HS-27A (cell line): ENCODE measurements at places on chromosomes 2 and 18.
A peak's percentile ranks its signal among the peaks of the same experiment; 100 is the strongest.

GRCh38 chr2:59660262-59660661 is 893.2 kb downstream of the BCL11A start:
- DNase-seq, result no peak

GRCh38 chr2:63729362-63729761 is 112.3 kb upstream of the UGP2 start:
- no peak for DNase-seq

- DNase-seq, result no peak
These were observed 48.0 kb downstream of the NAT8 start for GRCh38 chr2:73594251-73594650.

DNA sequence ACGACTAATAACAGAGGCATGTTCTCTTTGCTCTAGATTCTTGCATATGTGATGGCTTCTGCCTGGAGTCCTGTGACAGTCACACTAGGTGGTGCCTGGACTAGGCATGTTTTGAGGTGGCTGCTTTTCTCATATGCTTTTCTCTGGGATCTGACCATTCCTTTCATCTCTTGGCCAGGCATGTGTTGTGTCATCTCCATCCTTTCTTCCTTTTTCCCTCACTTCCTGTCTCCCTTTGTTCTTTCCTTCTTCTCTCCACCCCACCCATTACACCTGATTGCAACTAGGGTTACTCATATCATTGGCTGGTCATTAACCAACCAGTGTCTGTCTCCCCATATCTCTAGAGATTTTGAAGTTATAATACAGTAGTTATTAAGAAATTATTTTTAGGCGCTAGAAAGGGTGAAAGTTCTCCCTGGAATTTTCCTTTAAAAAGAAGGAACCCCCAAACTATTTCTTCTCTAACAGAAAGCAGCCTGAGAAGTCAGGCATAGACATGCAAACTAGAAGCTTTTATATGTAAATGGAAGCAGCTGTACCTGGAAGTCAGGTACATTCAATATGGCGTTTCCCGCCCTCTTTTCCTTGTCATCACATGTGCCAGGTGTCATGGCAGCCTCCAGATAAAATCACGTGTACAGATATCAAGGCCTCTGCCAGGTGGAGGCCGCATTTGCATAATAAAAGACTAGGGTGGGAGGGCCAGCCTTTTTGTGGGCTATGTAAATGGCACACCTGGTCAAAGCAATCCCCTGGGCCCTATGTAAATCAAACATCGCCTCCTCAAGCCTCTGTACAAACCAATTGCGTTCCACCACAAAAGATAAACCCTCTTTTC is 220.4 kb upstream of the MEX3C start:
- DNase-seq, result no peak

GRCh38 chr18:58370612-58371011 is 258.3 kb downstream of the ALPK2 start:
- no peak for DNase-seq

DNA sequence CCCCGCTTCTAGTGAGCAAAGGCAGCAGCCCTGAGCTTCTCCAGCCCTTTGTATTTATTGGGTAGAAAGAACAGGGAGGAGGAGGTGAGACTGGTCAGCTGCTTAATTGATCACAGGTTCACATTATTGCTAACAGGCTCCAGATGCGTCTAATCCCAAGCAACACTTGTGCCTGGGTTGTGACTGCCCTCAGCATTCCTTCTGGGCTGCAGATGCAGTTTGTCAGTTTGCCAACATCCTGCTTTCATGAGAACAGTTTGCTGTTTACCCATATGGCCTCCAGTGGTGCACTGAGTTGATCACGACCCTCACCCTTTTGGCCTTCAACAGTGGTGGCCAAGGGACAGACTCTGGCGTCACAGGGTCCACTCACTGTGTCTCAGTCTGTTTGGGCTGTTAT is 159.5 kb upstream of the ZNF516 start:
- no peak for DNase-seq

DNA sequence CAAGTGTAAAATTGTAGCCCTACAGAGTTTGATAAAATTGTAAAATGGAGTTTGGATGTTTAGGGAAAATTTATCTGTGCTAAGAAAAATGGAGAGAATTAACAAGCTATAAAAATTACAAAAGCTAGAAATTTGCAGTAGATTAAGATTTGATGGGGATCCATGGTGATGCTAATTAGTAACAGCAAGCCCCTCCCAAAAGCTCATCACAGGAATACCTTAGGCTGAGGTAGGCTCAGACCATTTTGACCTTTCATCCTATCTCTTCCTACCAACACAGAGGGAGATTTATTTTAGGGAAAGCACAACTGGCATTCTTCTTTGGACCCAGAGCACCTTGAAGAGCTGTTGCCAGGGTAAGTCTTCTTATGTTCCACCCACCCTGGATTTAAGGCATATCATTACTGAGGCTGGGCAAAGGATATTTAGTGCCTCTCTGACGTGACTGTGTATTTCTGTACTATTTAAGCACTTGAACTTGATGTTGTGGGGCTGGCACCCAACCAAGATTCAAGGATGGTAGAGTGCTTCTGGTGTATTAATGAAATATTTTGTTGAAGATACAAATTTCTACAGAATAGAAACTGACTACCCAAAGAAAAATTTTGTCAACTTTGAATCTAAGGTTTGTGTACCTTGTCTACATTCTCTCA is 70.8 kb upstream of the SLC39A10 start:
- DNase-seq, result no peak

GRCh38 chr2:85511008-85511811 is 27.8 kb upstream of the MAT2A start:
- no peak for DNase-seq

DNA sequence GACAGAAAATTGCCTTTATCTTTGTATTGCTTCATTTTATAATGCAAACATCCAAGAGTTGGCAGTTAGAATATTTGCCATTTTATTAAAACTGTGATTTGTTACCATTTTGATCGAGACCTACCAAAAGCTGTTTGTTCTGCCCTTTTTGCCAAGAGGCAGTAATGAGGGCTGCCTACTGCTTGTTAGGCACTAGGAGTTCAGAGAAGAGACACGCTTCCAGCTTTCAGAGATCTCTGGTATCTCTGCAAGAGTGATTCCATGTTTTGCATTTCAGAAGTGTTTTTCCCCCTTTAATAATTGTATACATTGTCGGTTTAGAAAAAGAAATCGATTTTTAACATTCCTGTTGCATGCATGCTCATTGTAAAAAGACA is 628 bp downstream of the MRPL30 start:
- DNase-seq, result peak; percentile 5

DNA sequence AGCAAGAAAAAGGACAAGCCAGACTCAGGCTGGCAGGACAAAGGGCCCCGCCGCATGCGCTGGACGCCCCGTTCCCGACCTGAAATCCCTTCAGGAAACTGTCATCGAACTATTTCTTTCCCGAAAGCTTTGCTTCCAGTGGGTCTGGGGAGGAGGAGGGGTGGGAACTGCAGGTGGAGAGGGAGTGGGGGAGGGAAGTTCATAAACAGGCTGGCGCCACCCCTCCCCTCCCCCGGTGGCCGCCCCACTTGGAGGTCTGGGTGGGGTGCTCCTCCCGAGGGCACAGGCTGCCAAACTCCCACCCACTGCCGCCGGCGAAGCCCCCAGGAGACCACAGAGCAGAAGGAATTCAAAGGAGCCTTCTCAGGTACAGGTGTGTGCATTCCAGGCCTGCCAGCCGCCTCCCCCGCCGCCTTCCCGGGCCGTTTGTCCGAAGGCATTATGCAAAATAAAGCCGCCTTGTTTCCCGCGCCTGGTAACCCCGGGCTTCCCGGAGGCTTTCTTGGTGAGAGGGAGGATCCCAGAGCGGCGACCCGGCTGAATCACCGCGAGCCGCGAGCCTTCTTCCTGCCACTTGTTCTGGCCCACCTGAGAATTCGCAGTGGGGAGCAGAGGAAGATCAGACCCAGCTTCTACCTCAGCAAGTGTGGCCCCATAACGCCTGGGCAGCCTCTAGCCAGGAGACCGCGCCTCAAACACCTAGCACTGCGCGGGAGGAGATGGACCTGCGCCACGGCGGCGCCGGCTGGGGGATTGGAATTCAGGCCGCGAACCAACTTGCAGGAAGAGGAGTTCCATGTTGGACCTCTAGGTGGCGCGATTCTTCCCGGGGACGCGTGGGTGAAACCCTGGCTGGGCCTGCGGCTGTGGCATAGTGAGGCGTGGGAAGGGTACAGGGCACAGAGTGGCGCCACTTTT is 101.9 kb downstream of the FOXI3 start:
- DNase-seq, result no peak

DNA sequence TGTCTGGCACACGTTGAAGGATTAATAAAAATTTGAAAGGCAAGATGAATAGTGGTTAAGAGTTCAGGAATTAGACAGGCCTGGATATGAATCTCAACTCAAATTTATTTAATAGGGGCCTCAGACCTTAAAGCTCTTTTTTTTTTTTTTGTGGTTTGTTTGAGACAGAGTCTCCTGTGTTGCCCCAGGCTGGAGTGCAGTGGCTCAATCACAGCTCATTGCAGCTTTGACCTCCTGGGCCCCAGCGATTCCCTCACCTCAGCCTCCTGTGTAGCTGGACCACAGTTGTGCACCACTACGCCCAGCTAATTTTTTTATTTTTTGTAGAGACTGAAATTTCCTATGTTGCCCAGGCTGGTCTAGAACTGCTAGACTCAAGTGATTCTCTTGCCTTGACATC is 3.0 kb downstream of the ZRANB3 start:
- DNase-seq, result no peak

DNA sequence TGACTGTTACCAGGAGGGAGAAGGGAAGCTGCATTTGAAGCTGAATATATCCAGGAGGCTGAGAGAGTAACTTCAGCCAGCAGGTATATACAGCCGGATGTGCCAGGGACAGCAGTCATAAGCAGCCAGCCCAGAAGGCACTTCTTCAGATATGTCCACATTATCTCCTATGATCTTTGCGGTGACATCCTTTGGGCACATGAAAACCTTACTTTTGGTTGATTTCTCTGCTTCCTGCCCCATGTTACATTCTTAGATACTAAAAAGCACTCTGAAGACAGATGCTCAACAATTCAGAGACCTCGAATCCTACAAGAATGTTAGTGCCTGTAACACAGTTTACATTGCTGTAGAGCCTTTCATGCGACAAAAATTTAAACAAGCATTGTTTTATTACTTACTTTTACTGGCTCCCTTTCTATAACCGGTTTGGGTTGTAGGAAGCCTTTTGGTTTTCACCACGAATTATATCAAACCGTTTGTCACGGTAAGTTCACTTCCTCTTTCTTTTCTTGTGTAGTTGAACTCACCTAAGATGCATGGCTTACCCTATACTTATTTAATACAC is 50.3 kb upstream of the TLK1 start:
- DNase-seq, result no peak

DNA sequence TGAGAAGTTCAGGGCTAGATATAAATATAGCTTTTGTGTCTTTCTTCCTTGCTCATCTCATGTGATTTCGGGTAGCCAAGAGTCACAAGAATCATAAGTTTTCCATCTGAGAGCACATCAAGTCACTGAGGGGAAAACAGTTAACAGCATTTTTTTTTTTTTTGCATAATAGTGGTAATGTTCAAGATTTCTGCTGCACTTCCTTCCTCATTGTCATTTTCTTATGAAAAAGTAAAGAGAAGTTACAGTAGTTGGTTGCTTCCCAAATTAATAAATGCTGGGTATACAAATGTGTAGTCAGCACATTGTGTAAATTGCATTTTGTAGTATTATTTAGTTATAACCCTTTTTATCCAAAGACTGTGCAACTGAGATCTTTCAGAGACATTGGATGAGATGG is 93.6 kb downstream of the ZEB2 start:
- no peak for DNase-seq

DNA sequence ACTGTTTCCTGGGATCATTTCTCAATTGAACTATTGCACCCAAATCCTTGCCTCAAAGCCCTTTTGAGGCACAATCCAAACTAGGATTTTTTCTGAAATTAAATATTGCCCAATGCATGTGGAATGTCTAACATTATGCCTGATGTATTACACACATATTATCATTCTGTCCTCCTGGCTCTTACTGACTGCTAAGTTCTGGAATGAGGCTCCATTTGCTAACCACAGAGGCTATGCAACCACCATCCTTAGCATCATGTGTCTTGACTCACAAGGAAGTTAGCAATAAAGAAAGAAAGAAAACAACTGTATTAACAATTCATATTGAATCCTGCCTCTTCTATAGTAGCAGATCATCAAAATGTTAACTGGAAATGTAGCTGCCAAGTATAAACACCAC is 1142.7 kb downstream of the CNTNAP5 start:
- no peak for DNase-seq

- no peak for DNase-seq
These were observed 126.6 kb upstream of the PDE1A start for GRCh38 chr2:182553483-182553882.

- DNase-seq, result no peak
These were observed 269.2 kb downstream of the XIRP2 start for GRCh38 chr2:167157523-167157922.

DNA sequence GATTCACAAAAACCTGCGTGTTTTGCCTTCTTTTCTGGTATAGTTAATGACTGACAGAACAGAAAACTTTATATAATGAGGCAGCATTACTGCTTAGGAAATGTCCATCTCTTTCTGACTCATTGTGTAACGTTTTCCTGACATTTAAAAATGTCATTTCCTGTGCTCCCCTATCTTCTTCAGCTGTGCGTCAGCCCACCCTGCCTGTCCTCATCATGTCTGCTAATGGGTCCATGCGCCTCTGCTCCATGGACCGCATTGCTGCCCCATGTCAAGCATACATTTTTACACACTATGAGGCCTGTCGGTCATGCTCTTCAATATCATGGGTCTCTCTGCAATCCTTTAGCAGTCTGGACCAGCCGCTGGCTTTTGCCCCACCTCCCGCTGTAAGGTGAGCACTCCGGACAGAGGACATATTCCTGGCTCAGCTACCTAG is 234.3 kb downstream of the CDCA7 start:
- DNase-seq, result no peak

- DNase-seq, result peak; percentile 48
These were observed 1.7 kb downstream of the EN1 start for GRCh38 chr2:118845522-118846441.

DNA sequence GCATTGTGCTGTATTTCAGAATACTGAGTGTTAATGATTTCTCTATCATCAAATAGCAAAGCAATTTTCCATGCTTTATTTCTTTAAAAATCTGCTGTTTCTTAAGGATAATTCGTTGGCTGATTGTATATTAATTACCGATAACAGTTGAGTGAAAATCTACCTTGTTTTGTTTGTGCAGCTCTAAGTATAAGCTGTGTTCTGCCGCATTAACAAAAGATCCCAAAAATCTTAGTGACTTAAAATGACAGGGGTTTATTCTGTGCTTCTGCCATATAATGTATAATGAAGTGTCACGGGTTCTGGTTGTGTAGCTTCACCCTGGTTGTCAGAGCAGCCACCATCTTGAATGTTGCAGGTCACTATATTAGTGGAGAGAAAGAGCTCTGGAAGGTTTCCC is 196.1 kb downstream of the ACTR3 start:
- DNase-seq, result no peak

GRCh38 chr2:166361351-166362153 is 14.2 kb downstream of the SCN9A start:
- DNase-seq, result no peak

GRCh38 chr18:13268158-13269012 is 49.8 kb downstream of the LDLRAD4 start:
- no peak for DNase-seq

GRCh38 chr18:57095884-57096283 is 51.0 kb upstream of the BOD1L2 start:
- DNase-seq, result no peak

GRCh38 chr2:138121666-138122661 is 157.7 kb downstream of the HNMT start:
- DNase-seq, result no peak
